ENCODE measurements at places on chromosomes 7 and 10. TPM values are rescaled to one million over a fixed set of nuclear protein-coding genes. Genes with fewer than 3 reads are reported as not detected.

The COBL gene
- polyA plus RNA-seq = 7.3 TPM

The BAMBI gene
- polyA plus RNA-seq = 114 TPM

The ZNF425 gene
- polyA plus RNA-seq = 2.4 TPM

The OGA gene
- polyA plus RNA-seq = 55.3 TPM

The PGAM2 gene
- 6.0 TPM for polyA plus RNA-seq

The GLRX3 gene
- polyA plus RNA-seq = 76.3 TPM

The C10orf143 gene
- 0.32 TPM for polyA plus RNA-seq

The DDIT4 gene
- 0.98 TPM for polyA plus RNA-seq

The AKR1C8 gene
- polyA plus RNA-seq = not detected

The CHRM2 gene
- 0.87 TPM for polyA plus RNA-seq

The CUBN gene
- not detected for polyA plus RNA-seq

The TUBAL3 gene
- not detected for polyA plus RNA-seq
